Cardiac fibroblast (primary cell): ENCODE measurements at places on chromosomes 11 and 22.

GRCh38 chr11:69700278-69701140 is 3.3 kb downstream of the FGF19 start:
- DNase-seq: peak; percentile 75

DNA sequence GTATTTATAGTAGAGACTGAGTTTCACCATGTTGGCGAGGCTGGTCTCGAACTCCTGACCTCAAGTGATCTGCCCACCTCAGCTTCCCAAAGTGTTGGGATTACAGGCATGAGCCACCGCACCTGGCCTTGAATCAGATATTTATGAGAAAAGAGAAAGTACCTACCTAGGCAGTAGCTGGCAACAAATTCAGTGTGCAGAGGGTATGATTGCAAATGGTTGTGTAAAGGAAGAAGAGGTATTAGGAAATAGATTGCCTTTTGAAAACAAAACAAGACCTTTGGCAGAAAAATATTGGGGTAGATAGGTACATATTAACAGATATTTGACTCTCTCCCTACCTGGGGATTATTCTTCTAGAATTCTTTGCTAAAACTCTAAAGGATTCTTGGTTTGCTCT is 38.5 kb upstream of the LIN7C start:
- no peak for DNase-seq

DNA sequence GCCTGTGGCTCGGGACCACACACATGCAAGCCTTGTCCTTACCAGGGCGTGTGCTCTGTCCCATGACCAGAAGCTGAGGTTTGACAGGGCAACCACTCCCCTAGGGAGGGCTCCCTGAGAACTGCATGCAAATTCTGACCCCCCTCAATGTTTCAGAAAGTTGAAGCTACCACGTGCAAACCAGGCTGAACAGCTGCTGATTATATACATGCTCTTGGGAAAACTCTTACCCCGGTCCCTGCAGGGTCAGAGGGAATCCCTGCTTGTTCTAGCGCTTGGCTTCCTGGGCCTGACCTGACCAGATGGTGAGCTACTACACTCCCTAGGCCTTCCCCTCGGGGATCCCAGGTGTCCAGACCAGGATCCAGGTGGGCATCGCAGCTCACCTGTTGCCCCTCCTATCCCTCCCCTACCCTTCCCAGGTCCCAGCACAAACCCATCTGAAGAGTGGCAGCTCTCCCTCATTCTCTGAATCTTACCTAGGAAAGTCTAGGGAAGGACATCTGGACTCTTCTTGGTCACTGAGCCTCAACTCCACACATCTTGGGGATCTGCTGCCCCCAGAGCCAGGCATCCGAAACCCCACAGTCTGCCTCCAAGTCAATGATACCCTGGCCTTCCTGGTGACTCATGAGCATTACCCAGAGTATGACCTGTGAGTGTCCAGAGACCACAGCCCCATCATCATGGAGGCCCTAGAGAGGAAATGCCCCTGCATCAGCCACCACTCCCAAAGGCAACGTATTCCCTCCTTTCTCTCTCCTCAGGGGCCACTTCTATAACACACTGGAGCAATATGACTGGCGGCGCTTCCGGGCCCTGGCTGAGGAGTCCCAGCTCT is 61.5 kb downstream of the BTG4 start:
- no peak for DNase-seq

DNA sequence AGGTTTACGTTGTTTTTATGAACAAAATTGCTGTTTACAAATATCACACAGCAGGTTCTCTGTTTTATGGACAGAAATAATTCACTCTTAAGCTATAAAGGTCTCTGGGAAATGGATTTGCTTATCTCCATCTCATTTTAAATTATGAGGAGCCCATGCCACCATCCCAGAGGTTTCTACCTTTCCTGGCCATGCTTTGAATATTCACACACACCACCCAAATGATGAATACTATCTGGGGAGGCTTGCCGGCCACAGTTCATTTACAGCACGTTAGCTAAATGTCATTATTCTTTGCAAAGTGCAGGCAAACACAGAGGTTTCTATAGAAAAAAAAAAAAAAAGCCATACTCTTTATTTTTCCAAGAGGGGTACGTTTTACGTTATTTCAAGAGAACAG is 1446.7 kb downstream of the FAM181B start:
- no peak for DNase-seq

DNA sequence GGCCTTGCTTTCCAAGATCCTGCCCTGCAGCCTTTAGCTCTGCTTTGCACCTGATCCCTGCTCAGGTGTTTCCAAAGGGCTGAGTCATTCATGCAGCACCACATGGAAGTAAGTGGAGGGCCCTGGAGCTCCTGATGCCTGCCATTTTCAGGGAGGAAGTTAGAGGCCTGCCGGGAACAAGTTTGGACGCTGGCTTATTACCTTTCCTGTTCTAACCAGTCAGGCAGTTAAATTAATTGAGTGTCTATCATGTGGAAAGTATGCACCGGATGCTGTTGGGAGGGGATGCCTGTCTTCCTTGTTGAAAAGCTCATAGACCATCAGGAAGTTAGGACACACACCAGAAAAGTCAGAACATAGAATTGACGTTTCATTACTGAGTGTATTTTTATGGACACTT is 73.7 kb upstream of the PLET1 start:
- DNase-seq: no peak

GRCh38 chr11:73218106-73218829 is at the start of gene P2RY2:
Gene P2RY2 (plus strand): TSS chr11:73218281. CDS start chr11:73234160, 15,879 bp downstream.
- DNase-seq: peak; percentile 27

DNA sequence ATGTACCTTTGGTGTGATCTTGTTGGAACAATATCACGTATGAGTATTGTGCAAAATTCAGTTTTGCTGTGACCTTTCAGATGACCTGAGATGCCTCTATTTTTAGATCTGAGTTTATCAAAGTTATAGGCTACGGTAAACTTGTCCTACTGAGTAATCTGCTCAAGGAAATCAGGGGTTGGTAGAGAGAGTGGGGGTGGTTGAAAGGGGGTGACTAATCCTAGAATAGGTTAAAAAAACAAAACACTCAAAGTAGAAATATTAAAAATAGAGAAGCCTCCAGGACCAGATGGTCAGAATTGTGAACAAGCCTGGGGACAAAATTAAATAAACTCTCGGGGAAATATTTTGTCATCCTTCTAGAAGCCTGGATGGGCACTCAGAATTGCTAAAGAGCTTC is 59.9 kb upstream of the C11orf87 start:
- DNase-seq: peak; percentile 25

- DNase-seq: no peak
Observed at GRCh38 chr11:69377029-69377952, 83.3 kb downstream of the MYEOV start.

GRCh38 chr11:44943118-44943517 is 7.6 kb downstream of the TP53I11 start:
- no peak for DNase-seq

DNA sequence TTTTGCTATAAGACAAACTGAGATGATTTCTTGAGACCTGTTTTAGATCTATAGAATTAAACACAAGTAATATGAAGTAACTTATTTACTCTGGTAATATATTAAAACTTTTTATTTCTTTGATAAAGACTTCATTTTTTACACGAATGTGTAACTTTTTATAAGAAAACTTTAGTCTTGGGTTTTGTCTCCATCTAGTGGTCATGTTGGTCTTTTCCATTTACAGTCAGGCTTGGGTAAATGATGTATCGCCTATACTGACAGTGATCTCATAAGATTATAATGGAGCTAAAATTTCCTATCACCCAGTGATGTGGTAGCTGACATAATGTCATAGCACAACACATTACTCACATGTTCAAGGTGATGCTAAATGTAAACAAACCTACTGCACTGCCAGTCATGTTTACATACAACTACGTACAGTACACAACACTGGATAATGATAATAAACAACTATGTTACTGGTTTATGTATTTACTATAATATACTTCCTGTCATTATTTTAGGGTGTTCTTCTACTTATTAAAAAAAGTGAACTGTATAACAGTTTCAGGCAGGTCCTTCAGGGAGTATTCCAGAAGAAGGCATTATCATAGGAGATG is 7.5 kb upstream of the C11orf97 start:
- peak; percentile 65 for DNase-seq

GRCh38 chr11:41579546-41579945 is 120.1 kb upstream of the LRRC4C start:
- no peak for DNase-seq

DNA sequence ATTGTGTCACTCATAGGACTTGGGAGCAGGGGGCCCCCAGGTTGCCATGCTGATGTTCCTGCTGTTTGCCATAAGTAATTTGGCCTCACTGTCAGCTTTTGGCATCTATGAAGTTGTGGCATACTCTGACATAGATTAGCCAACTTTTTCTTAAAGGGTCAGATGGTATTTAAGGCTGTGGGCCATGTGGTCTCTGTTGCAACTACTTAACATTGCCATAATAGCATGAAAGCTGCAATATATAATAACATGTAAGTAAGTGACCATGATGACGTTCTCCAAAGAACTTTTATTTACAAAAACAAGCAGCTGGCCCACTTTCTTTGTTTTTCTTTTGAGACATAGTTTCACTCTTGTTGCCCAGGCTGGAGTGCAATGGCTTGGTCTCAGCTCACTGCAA is 2.2 kb upstream of the TMEM216 start:
- DNase-seq: no peak

GRCh38 chr22:35838855-35839576 is 121.3 kb downstream of the APOL5 start:
- peak; percentile 84 for DNase-seq

DNA sequence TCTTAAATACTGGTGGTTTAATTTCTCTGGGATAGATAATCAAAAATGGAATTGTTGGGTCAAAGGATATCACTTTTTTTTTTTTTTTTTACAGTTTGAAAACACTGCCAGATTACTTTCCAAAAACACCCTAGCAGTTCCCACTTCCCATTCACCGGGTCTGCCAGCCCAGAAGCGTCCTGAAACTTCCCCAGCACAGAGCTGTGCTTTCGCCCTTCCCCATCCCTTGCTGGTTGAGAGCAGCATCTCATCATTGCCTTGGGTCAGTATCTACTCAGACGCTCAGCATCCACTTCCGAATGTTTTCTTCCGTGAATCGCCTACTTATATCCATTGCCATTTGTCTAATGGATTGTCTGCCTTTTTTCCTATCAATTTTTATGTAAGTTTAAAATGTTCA is 5.5 kb downstream of the CERK start:
- DNase-seq: no peak

- DNase-seq: peak; percentile 76
Observed at GRCh38 chr11:62324731-62325556, 12.3 kb upstream of the ASRGL1 start.

DNA sequence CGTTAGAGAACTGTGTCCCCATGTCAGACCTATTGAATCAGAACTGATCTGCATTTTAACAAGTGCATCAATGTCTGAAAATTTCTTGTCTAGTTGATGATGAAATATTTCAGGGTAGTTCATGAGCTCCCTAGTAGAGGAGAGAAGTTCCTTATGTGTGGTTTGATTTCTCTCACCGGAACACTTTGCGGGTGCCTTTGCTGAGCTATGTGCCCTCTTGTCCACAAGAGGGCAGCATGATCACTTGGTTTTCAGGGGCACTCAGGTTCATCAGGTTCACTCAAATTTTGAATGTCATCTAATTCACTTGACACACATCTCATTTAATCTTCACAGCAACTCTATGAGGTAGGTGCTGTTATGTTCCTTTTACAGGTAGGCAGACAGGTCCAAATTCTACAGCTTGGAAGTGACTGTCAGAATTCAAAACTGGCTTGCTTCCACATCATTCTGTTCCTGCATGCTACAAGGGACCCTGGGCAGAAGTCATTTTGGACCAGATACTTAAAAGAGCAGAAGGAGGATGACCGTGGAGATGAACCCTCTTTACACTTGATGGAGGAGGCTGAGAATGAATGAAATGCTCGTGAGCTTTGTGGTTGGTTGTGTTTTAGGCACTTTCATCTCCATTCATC is 55.6 kb downstream of the P4HA3 start:
- DNase-seq: peak; percentile 76

DNA sequence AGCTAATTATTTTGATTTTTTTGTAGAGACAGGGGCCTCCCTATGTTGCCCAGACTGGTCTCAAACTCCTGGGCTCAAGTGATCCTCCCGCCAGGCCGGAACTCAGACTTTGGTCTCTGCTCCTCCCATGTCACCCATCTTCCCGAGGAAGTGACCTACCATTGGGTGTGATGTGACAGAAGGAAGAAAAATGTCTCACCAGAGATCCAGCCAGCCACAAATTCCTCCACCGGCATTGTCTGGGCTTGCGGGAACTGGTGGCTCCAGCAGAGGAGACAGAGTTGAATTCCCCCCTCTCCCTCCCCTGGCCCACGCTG is 772 bp downstream of the SLC25A45 start:
- DNase-seq: peak; percentile 68

DNA sequence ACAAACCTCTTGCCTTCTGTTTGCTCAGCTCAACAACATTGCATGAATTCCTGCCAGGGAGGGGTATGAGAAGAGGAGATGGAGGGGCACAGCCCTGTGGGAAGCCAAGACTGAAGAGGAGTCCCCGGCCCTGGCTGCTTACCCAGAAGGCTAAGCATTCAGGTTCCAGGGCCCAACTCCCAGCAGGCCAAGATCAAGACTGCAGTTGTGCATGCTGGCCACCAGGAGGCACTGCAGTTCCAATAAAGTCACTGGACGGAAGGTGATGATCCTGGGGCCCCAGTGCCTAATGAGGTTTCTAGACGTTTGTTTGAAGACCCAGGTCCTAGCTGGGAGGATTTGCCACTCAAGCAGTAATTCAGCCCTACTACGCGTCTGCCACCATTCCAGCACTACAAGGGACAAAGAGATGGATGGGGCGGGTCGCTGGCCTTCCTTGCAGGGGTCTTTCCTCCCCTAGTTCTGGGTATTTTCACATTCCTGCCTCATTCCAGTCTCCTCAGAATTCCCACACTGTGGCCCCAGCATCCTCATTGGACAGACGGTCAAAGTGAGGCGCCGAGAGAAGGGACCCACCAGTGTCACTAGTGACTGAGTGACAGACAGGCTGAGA is 23.6 kb downstream of the ALX4 start:
- peak; percentile 73 for DNase-seq

- no peak for DNase-seq
Observed at GRCh38 chr11:93907901-93908300, 57.5 kb upstream of the VSTM5 start.

DNA sequence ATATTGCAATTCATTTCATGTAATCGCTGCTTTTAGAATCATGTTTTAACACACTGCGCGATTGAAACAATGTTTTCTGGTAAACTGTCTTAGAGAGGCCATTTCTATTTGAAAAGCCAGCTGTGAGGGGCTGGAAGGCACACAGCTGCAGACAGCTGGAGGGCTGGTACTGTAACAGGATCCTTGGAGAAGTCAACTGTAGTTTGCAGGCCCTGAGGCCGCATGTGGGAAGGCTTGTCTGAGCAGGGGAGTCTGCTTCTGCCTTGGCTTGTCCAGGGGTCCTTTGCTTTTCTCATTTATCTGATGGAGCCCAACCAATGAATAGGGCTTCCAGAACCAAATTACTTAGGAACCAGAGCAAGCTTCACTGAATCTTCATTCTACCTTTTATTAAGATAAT is 313.5 kb downstream of the BLID start:
- DNase-seq: no peak
